ENCODE measurements at places on chromosomes 7 and 10. TPM values are rescaled to one million over a fixed set of nuclear protein-coding genes. Genes with fewer than 3 reads are reported as not detected.

GRCh38 chr10:31939797-31940708, 11.4 kb upstream of the ARHGAP12 start:
- no peak for DNase-seq

NEUROD6 gene
- total RNA-seq = not detected

- no peak for DNase-seq
Observed at GRCh38 chr10:89301232-89301631, 614 bp upstream of the IFIT2 start.

- DNase-seq = no peak
Observed at GRCh38 chr10:130809181-130809580, 502.3 kb downstream of the TCERG1L start.

- DNase-seq = no peak
Observed at GRCh38 chr7:3154317-3154716, 110.7 kb upstream of the CARD11 start.

GRCh38 chr10:110174201-110174600, 33.2 kb upstream of the MXI1 start:
- no peak for DNase-seq

DNA sequence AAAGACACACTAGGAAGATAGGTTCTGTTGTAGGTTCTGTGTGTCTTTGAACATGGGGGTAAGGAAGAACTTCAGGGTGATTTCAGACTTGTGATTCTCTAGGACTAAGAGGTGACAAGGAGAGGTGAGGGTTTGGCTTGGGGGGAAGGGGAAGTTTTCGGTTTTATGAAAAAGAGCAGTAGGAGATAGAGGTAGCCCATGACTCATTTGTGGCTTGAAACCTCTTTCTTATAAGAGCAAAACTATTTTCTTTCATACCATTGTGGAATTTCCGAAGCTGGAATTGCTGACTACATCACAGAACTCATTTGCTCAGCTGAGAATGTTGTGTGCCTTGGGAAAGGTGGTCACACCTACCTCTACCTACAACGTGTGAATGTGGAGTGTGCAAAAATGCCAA, 39.6 kb upstream of the IKZF1 start:
- no peak for DNase-seq

GRCh38 chr10:78751716-78752115, 317.1 kb upstream of the ZMIZ1 start:
- DNase-seq = no peak

FOXI2 gene
- not detected for total RNA-seq

- DNase-seq = no peak
Observed at GRCh38 chr10:46104071-46104585, 58.1 kb upstream of the MSMB start.

NUDT13 gene
- 0.86 TPM for total RNA-seq

GRCh38 chr10:112210666-112211065, 27.1 kb upstream of the GPAM start:
- DNase-seq = no peak

ACBD7 gene
- total RNA-seq = not detected

- no peak for DNase-seq
Observed at GRCh38 chr10:25820874-25821273, 113.2 kb upstream of the MYO3A start.

DNA sequence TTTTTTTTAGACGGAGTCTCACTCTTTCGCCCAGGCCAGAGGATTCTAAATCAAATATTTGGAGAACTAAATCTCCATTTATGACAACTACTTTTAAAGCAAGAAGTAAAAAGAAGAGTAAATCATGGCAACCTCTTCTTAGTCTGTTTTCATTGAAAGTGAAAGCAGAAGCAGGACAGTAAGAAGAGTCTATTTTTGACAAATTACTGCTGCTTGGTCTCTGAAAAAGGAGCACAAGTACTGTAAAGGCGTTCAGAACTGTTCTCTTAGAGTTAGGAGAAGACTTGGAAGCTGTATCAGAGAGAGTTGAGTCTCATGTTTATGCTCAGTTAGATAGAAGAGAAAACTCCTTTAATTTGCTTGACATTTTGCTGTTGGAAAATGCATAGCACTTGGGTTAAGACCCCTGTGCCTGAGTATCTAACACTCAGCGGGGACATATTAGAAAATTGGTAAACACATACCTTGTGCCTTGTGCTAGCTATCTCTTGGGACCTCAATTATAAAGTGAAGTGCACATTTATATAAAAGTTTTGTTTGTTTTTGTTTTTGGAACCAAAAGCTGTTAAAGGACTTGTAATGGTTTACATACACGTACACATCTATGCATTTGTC, 433.0 kb downstream of the ANKRD7 start:
- DNase-seq = no peak

GRCh38 chr7:47715631-47716068, 133.7 kb upstream of the TNS3 start:
- no peak for DNase-seq

TFR2 gene
- 6.1 TPM for total RNA-seq

DNA sequence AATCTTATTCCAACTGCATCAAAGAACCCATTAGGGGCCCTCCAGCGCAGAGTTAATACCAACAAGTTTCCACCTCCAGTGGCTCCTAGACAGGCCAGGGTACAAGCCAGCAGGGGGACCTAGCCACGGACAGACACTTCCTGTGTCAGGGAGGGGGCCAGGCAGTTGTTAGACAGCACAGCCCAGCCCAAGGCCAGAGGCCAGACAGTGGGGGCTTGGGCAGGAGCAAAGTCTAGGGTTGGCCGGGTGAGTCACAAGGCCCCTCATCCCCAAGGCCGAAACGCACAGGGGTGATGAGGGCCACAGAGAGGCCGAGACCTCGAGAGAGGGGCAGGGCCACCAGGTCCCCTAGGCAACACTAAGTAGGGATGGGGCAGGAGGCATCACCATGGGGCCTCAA, 19.3 kb upstream of the OPTN start:
- DNase-seq = no peak

DNA sequence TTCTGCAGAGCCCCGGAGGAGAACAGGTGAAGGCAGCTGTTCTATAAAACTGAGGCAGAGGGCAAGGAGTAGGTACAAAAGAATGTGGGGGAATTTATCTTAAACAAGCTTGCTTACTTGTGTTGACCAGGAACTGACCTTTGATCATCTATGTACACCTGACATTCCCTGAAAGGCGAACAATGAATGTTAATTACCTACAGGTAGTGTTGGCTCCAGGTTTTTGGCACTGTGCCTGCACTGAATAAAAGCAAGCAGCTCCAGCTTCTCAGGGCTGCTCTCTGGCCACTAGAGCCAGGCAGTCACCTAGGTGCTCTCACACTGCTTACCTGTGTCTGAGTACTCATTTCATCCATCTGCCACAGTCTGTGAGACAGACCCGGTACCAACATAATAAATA, 87.0 kb downstream of the RAPGEF5 start:
- DNase-seq = no peak

DNA sequence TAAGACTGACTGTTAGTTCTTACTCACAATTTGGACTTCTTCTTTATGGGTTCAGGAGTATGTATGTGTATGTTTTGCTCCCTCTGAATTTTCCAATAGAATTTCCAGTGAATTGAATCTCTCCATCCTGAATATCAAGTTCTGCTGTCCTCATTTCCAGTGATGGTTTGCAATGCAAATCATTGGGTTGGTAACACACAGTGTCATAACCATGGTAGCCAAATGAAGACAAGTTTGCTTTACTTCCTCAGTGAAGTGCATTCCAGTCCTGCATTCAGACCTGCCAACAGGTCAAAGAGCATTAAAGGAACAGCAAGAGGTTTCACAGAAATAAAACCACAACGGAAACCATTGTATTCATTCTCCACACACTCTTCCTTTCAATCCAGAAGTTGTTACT, 15.2 kb downstream of the ITPRID1 start:
- DNase-seq = no peak

DNA sequence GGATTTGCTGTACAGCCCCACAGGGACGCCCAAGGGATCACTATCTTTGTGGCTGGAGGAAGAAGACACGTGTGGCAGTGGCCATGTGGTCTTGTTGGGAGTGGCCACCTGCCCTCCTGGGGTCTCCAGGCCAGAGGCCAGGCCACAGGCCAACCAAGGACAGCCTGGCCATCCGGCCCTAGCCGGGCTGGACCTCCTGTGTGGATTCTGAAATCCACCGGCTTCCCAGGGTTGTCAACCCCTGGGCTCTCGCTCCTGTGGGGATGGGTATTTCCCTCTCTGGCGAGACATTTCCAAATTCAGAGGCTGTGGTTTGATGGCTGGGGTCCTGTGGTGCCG, 31.5 kb upstream of the CFAP46 start:
- no peak for DNase-seq
